AML-193 (cell line): ENCODE measurements at places on chromosomes 11 and 22.

- no peak for DNase-seq
Measured at GRCh38 chr22:29032584-29032983, 29.0 kb downstream of the C22orf31 start.

- DNase-seq = no peak
Measured at GRCh38 chr11:133337951-133338418, 194.3 kb downstream of the OPCML start.

DNA sequence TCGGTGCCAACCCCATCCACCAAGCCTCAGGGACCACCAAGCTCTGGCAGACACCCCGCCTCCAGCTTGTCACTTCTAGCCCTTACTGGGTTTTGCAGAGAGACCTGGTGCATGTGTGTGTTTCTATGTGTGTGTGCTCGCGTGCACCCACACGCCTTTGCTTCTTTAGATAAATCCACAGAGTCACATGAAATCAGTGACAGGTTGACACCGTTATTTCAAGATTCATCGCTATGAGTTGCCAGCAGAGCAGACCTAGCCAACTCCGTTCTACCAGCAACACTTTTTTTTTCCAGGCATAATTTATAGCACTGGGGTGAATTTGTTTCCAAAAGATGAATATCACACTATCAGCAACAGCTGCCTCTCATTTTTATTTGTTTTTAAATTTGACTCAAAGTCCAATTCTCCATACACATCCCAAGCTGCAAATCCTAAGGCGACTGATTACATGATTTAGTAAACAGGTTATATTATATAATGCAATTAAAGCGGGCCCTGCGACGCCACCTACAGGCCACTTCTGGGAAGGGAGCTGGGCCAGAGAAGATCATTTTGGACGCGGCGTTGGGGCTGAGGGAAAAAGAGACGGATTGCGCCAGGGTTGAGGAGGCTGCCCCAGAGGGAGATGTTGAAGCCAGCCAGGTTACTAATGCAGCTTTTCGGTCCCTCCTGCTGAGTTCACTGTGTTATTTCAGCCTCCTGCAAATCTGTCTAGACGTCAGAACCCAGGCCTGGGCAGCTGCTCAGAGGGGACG lies 150.5 kb downstream of the FEZ1 start:
- DNase-seq = peak; percentile 58

DNA sequence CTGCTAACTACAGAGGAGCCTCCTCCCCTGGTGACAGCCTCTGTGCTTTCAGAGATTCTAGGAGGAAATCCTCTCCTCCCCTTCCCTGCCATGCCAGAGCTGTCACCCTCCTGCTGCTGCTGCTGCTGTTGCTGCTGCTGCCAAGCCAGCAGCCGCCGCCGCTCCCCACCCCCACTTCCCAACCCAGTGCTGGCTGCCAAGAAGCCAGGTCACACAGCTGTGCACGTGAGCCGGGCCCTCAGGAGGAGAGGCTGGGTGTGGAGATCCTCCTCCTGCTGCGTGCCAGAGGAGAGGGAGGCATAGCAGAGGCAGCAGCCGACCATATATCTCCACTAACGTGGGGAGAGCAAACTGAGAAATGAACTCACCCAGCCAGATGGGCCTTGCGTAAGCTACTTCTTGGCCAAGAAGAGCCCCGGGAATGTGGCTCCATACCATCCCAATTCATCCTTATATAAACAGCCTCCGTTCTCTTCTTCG lies 12.4 kb downstream of the CRY2 start:
- DNase-seq = no peak

DNA sequence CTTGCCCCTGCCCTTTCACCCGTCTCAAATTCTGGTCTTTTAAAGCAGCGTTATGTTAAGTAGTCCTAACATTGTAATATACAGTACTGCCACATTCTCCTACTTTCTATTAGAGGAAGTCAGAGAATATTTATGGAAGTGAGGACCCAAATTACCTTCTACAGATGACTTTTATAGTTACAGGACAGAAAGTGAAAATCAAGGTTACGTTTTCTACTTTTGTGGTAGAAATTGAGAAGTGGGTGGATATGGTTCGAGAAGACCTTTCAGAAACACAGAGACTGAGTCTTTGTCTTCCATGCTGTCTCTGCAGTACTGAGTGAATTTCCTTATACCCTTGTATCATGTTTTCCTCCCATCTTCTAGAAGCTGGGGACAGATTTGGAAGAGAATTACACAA lies 17.1 kb downstream of the SC5D start:
- DNase-seq = no peak
